Panc1 (cell line): ENCODE measurements at places on chromosomes 5 and 9.

DNA sequence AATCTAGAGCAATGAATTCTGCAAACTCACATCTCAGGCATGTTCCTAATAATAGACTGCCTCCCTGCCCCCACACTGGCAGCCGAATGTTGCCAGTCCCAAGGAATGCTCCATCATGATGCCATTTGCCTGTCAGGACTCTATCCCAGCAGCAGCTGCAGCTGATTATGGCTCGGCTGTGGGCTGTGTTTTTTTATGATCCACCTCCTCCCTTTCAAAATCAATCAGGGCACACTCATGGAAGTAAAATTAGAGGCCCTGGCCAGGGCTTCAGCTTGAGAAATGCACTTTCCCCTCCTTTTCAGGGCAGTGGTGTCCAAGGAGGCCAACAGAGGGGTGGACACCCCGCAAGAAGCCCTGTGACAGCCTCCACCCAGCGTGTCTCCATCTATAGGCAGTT, 176.7 kb upstream of the S1PR3 start:
- DNase-seq: no peak

DNA sequence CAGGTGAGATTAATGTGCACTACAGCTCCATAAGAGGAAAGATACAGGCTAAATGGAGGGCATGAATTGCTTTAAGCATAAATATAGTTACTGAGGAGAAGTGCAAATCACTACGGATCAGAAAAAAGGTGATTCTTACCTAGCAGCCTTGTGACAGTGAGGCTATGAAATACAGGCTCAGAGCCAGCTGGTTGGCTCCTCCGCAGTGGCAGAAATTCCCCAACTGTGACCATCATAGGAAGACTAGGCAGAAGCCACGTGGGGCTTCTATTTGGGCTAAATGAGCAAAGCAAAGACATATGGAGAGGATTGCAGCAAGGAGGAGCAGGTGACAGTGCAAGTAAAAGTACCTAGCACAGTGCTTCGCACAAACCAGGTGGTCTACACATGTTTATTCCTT, 40.5 kb downstream of the CDO1 start:
- DNase-seq: no peak

- DNase-seq: peak; percentile 57
Observed at GRCh38 chr9:124126648-124127646, 115.4 kb downstream of the LHX2 start.

GRCh38 chr5:129906177-129906887, 2.1 kb downstream of the CHSY3 start:
- no peak for DNase-seq

- DNase-seq: peak; percentile 47
Observed at GRCh38 chr9:33852216-33852826, 35.4 kb downstream of the UBE2R2 start.

GRCh38 chr9:121732886-121733285, 81.5 kb downstream of the DAB2IP start:
- no peak for DNase-seq

- no peak for DNase-seq
Observed at GRCh38 chr9:23764219-23764618, 61.8 kb downstream of the ELAVL2 start.

GRCh38 chr9:16303506-16303905, 567.0 kb downstream of the BNC2 start:
- no peak for DNase-seq

GRCh38 chr5:159050316-159051143, 49.2 kb downstream of the EBF1 start:
- no peak for DNase-seq

- DNase-seq: peak; percentile 74
Observed at GRCh38 chr5:150469718-150470469, 20.4 kb upstream of the RPS14 start.

GRCh38 chr5:14250084-14250695, 107.0 kb downstream of the TRIO start:
- no peak for DNase-seq

- no peak for DNase-seq
Observed at GRCh38 chr5:150103678-150104549, 17.6 kb upstream of the CSF1R start.

GRCh38 chr5:78002690-78003089, 226.6 kb upstream of the TBCA start:
- no peak for DNase-seq

GRCh38 chr9:17739022-17739421, 160.2 kb downstream of the SH3GL2 start:
- DNase-seq: no peak

- no peak for DNase-seq
Observed at GRCh38 chr9:34334337-34334824, 5.0 kb downstream of the NUDT2 start.

DNA sequence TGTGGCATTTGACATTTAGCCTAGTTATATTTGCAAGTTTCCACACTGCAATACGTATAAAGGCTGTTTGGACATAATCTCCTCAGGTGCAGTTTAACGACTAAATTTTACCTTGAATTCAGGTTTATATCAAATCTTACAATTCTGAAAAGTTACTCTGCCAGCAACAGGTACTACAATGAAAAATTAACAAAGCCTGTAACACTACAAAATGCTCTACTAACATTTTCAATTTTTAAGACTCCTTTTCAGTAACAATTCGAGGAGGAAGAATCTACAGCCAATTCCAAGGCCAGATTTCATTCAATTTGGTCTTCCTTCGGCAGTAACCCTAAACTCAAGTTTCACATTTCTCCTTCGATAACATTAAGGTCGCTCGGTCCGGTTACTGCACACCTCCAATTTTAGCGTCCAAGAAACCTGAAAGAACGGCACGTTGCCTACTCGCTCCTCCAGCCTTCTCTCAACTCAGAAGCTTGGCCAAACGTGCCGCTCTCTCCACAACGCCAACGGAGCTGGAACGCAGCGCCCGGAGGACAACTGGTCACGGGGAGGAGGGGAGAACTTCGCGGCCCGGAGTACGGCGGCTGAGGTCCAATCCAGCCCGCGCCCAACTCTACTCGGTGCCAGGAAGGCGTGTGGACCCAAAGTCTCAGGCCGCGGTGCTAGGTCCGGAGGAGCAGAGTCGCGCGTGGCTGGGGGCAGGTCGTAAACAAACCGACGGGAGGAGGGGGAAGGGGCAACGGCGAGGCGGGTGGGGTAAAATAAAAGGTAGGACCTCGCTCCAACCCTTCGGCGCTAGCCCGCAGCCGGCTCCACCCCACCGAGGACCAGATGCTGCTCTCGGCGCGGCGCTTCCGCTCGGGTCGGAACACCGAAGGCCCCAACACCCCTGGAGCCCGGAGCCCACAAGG, 681 bp downstream of the FNIP1 start:
- DNase-seq: no peak

- no peak for DNase-seq
Observed at GRCh38 chr9:74577956-74578355, 80.8 kb downstream of the RORB start.

DNA sequence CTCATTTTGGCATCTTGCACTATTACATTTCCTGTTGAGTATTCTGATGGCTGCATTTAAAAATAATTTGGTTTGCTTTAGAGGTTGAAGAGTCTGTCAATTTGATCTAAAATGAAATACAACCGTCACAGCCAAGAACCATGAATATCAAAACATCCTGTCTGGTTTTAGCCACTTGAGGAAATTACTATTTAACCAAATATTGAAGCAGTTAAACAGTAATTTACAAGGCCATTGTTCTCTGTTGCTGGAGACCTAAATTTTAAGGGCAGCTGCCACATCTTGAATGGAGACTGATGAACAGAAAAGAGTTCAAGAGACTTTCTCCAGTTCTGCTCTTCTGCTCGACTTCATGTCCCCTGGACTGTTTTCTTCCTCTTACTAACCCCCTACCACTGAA, 549.4 kb downstream of the LRRC70 start:
- no peak for DNase-seq

DNA sequence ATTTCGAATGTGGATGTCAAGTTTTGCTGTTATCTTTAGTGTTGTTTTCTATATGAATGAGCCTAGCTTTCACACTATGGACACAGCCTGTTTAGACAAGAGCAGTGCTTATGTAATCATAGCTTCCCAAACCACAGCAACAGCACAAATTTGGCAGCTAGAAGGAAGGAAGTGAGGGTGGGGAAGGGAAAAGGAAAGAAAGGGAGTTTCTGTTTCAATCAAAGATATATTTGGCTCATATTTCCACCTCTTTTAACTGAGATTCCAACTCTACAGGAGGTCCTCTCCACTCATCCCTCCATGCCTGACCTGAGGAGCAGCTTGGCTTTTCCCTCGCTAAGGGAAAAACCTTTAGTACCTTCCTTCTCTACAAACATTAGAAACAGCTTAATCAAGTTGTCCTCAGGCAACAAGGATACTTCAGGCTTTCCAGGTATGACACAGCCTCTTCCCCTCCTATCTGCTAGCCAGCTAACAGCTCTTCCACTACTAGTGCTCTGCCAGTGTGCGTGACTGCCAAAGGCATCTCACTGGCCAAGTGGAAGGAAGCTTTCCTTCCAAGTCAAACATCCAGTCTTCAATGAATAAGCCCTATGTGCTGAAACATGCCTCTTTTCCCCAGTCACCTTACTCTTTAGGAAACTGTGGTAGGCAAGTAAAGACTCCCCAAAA, 268.6 kb upstream of the PTGER4 start:
- no peak for DNase-seq

DNA sequence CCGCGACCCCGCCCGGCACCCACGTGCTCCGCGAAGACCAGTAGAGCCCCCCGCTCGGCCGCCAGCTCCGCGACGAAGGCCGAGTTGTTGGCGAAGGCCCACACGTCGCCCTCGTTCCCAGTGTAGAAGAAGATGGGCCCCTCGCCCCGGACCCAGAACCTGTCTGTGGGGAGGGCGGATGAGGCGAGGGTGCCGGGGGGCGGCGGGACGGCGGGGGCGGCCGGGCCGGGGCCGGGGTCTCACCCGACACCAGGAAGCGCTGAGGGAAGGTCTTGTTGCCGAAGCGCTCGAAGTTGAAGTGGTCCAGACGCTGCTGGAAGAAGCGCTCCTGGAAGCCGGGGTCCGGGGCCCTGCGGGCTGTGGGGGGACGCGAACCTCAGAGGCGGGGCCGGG, 317 bp downstream of the DPP7 start:
- DNase-seq: no peak

DNA sequence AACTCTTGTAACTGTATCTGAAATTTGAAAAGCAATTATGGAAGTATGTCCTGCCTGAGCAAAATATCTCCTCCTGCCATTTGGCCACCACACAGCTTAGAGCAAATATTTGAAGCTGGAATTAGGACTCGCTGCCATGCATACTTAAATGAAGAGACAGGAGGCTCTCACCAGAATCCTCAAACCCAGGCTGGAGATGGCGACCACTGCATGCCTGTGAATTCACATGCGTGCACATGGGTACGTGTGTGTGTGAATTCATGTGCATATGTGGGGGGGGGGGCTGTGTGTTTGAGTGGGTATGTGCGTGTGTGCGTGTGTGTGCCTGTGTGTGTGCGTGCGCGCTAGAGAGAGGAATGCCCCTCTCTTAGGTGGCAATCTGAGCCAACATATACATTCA, 84.1 kb upstream of the IRX1 start:
- no peak for DNase-seq

GRCh38 chr5:31637851-31638250, 1.1 kb upstream of the PDZD2 start:
- no peak for DNase-seq

GRCh38 chr5:151570512-151571269, 20.4 kb downstream of the FAT2 start:
- DNase-seq: no peak

- DNase-seq: no peak
Observed at GRCh38 chr5:134524826-134525682, at the start of gene JADE2. TSS of gene JADE2 (plus strand) at chr5:134525670. CDS start at chr5:134535858, 10,188 bp downstream.

- no peak for DNase-seq
Observed at GRCh38 chr5:18243846-18244245, 609.6 kb downstream of the TAF11L14 start.

DNA sequence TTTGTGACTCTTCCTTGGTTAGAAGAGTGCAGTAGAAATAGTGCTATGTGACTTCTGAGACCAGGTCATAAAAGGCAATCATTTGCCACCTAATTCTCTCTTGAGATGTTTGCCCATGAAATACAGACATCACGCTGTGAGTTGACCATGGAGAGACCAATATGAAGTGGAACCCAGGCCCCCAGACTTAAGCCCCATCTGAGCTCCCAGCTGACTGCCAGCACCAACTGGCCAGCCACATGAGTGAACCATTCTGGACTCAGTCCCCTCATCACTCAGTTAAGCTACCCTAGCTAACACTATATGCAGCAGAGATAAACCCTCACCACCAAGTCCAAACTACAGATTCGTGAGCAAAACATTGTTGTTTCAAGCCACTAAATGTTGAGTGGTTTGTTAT, 60.7 kb upstream of the NIPBL start:
- no peak for DNase-seq

GRCh38 chr9:114316605-114317230, 6.2 kb upstream of the ORM1 start:
- no peak for DNase-seq
